CD14-positive monocyte (primary cell): ENCODE measurements at places on chromosomes 16 and 17.

DNA sequence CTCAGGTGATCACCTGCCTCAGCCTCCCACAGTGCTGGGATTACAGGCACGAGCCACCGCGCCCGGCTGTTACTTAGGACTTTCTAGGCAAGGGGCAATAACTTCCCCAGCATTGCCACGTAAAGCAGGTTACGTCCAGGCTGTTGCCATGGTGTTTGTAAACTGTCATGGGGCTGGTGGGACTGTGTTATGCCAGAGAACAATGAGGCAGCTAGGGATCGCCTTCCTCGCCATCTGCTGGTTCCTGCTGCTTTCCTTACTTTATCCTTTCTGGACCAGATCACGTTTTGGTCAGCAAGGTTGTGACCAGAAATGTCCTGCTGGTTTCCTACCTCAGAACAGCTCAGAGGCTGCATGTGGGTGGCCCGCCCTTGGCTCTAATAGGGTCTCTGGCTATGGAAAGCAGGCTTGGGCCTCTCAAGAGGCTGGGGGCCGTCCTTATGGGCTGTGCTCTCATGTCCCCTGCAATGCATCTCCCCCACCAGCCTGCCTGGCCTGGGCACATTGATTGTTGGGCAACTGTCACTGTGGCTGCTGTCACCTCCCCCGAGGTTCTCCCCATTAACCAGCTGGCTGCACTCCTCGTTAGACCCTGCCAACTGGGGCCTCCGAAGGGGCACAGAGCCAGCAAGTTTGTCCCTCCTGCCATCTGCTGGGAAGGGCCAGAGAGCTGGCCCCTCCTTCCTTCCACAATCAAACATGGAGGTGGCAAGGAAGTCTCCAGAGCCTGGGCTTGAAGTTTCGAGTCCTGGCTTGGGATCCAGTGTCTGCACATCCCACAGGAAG lies 28.2 kb upstream of the ZC3H18 start:
- no peak for DNase-seq

- no peak for DNase-seq
These were observed 24.9 kb downstream of the LAT start for GRCh38 chr16:29009838-29010166.

GRCh38 chr16:52437277-52437670 lies 109.7 kb downstream of the TOX3 start:
- no peak for DNase-seq

DNA sequence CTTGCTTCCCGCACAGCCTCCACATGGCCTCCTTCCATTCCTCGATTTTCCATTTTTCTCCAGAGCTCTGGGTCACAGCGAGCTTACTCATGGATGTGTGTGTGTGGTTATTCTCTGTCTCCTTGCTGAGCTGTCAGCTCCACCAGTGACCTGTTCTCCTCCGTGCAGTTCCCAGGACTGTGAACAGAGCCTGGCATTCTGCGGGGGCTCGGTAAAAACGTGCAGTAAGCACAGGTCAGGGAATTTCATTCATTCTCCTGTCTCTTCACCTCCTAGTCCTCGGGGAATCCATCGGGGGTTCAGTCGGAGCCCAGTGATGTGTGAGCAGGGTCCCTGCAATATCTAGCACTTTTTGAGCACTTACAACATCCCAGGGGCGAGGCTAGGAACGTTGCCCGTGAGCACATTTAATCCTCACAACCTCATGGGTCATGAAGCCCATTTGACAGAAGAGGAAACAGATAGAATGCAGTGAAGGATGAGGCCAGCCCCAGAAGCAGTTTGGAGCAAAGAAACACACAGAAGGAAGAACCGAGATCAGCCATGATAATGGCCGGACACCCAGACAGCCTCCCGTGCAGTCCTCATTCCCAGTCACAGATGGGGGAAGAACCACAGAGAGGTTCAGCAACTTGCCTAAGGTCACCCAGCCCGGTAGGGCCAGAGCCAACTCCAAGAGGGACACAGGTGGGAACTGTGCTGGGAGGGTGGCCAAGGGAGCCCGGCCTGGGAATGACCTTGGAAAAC lies 183.2 kb upstream of the GSE1 start:
- DNase-seq = no peak

DNA sequence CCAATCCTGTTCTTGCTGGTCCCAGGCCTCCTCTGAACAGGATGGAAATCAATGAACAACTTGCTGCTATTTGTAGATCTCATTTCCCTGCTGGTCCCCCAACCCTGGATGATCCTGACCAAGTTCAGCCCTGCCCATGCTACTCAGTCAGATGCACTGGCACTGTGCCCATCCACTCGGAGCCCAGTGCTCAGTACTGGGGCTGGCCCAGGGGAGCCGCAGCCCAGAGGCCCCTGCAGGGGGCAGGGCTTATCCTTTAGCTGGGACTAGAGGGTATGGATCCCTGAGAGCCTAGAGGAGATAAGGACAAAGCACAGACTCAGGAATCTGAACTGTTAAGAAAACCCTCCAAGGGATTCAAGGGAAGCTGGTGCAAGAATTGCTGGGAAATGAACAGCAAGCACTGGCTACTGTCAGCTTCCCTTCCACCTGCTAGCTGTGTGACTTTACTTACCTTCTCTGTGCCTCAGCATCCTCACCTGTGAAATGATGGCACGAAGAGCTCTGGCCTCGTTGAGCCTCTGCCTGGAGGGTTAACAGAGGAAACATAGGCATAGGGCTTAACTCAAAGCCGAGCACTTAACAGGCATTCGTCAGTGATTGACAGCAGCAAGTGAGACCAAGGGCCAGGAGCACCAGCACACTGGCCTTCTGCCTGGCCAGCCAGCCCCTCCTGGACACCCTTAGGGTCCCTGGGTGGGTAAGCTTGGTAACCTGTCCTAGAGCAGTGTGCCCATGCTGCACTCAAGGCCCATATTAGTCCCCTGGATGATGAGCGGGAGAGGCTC lies 29.8 kb upstream of the C1QL1 start:
- no peak for DNase-seq

- DNase-seq = no peak
These were observed 5.9 kb downstream of the KSR1 start for GRCh38 chr17:27462149-27462548.

- no peak for DNase-seq
These were observed 92.3 kb downstream of the WNT3 start for GRCh38 chr17:46726206-46726605.

- no peak for DNase-seq
These were observed 56.7 kb downstream of the GRB7 start for GRCh38 chr17:39794249-39794970.

- DNase-seq = no peak
These were observed 16.5 kb upstream of the WDR45B start for GRCh38 chr17:82664701-82665182.

GRCh38 chr17:40320756-40321523 lies 12.0 kb downstream of the RARA start:
- no peak for DNase-seq
